ENCODE measurements at places on chromosomes 7 and 10. TPM values are rescaled to one million over a fixed set of nuclear protein-coding genes. Genes with fewer than 3 reads are reported as not detected.

DNA sequence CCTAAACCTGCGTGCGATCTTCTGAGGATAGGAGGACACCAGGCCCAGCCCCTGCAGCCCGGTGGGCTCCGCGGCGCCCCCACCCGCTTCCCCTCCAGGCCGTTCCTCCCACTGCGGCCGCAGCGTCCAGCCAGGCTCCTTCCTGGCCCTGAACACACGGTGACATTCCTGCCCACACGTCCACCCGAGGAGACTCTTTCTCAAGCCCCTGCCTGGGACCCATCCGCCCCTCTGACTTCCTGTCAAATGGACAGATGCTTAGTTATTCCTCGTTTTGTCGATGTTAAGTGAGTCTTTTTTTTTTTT is 32.4 kb upstream of the RNF32 start:
- DNase-seq: no peak

- no peak for DNase-seq
These were observed 189.4 kb upstream of the STEAP4 start for GRCh38 chr7:88495881-88496725.

GRCh38 chr7:106915873-106916272 is 50.8 kb downstream of the PIK3CG start:
- DNase-seq: no peak

The TFR2 gene
- polyA plus RNA-seq: 1.1 TPM

DNA sequence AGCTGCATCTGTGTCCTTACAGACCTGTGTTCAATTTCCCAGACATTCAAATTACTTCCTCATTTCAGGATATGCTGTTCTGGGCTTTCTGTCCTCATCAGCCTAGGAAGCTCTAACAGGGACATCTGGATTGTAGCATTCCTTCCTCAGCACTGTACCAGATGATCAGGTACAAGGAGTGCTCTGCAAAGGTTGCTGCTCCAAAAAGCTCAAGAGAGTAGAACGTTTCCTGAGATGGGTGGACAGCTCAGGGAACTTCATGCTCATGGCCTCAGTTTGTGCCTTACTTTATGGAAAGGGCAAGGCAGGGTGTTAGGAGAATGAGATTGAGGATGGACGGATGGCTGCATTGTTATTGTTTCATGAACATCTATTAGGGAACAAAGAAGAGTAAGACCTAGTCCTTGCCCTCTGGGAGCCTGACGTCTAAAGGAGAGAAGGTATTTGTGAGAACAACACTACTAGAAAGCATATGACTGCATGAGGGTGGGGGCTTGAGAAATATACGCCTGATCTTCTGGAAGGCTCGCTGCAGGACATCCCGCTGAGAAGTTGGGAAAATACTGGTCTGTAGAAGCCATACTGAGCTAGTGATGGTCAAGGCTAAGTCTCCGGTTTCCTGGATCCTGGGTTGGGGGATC is 10.5 kb upstream of the ZNF212 start:
- DNase-seq: no peak
